AG08396 (cell line): ENCODE measurements at places on chromosomes 4 and X.

- no peak for DNase-seq
These were observed 27.9 kb upstream of the EXOC1L start for GRCh38 chr4:55791666-55792065.

- no peak for DNase-seq
These were observed 36.9 kb downstream of the RP2 start for GRCh38 chrX:46873746-46874145.

GRCh38 chr4:127217586-127218229, 415.0 kb upstream of the INTU start:
- no peak for DNase-seq

- peak; percentile 62 for DNase-seq
These were observed at the start of gene TRIM2 for GRCh38 chr4:153204247-153204671. Gene TRIM2, plus strand, starts transcription at chr4:153204443. Its CDS starts 88 bp downstream, at chr4:153204531.

DNA sequence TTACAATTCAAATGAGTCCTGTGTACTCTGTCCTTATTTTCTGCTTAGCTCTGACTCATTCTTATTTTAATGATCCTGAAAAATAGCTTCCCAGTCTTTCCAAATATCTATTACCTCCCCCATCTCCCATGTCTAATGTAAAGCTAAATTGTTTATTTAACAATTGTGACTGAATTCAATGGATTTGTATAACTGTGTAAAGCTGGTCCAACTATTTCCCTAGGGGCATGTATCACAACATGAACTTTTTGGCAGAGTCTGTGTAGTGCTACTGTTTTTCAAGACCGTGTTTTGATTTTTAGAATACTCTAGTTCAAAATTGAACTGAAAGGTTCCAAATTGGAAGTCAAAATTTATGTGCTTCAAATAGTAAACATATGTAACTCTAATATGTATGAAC, 67.8 kb downstream of the SPCS3 start:
- no peak for DNase-seq

DNA sequence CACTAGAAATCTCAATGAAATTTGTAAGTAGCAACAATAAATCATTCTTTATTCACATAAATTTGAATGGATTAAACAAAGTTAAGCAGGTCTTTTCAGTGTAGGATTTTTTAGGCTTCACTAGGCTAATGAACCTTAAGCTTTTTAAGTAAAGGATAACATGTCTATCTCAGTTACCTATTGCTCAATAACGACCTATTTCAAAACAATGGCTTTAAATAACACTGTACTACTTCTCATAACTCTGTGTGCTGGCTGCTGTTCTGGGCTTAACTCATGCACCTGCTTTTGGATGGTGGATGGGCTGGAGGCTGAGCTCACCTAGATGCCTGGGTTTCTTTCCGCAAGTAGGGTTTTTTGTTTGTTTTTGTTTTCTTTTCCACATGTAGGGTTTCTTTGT, 495.0 kb upstream of the SLIT2 start:
- DNase-seq: no peak

- no peak for DNase-seq
These were observed 18.7 kb upstream of the DDIT4L start for GRCh38 chr4:100208964-100209363.

- DNase-seq: no peak
These were observed 145.4 kb upstream of the PLAC1 start for GRCh38 chrX:134803551-134804183.

DNA sequence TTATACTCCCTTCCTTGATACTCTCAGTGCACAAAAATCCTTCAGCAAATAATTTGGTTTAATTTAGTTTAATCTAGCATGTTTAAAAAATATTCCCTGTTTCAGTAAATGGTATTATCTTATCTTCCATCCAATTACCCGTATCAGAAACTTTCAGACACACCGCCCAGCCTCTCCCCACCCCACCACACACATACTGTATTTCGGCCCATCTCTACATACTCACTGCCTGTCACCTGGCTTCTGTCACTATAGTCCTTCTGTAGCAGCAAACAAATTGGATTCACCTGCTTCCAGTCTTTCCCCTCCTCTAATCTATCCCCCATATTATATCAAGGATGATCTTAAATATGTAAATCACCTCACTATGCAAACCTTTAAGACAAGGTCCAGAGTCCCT, 24.8 kb upstream of the GAB1 start:
- no peak for DNase-seq

GRCh38 chrX:74814681-74815080, 110.6 kb downstream of the NEXMIF start:
- DNase-seq: no peak

GRCh38 chr4:18815779-18816173, 794.2 kb upstream of the LCORL start:
- no peak for DNase-seq

DNA sequence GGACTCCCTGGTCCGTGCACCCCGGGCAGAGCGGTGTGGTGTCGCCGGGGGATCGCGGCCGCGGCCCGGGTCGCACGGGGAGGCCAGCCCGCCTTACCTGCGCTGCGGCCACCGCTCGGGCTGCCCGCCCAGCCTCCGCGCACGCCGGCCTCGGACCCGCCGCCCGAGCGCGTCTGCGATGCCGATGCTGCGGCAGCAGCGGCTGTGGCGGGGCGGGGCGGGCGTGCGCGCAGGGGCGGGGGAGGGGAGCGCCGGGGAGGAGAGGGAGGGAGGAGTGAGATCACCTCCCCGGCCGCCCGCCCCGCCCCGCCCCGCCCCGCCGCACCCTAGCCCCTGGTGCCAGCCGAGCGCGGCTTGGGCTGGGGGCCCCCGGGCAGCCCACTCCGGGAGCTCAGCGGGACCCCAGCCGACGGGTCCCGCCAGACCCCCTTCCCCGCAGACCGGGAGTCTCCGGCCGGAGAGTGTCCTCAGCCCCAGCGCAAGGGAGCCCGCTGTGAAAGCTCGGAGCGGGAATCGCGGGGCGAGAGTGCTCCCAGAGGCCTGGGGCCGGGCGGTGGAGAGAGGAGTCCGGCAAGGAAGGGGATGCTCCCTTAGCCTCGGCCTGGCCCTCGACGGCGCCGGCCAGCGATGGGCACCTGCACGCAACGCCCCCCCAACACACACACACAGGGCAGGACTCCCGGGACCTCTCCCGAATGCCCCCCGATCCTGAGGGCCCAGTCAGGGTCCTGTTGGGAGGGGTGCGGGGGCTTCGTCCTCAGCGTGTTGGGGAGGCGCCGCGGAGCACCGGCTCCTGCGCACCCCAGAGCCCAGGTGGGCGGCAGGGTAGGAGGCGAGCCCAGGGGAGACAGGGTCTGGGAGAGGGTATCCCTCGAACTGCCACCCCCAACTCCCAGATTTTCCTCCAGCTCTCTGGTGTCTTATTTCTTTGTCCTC, at the start of gene L1CAM:
L1CAM (minus strand) TSS at position 206 of the 936 bp plus-strand sequence. CDS start 10,337 bp downstream, outside the sequence.
- peak; percentile 52 for DNase-seq

DNA sequence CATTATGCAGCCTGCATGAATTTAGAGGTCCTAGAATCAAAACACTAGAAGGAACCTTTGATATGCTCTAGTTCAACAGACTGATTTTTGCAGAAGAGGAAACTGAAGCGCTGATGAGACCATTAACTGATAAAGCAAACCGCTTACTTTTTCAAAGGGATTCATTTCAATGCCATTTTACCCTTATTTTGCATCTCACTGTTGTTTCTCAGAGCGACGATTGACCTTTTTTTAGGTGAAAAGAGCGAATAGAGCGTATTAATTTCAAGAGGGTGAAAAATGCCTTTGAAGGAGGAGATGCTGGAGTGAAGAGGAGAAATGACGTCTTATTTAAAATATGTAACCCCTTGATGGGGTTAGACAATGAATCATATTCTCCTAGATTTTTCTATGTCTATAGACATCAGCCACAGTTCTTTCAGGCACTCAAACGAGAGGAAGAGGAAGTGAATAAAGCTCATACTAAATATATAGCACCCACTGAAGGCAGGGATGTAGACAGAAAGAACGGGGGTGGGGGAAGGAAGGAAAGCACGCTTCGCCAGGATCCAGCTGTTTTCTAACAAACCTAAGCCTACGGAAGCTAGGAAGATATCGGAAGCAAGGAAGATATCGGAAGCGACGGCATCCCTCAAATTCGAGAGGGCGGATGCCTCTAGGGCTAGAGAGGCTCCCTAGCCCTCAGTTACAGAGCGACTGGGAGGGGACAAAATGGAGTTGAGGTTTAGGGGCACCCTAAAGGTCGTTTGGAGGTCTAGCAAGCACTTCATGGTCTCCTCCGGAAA, 848 bp downstream of the ACSL4 start:
- peak; percentile 17 for DNase-seq

GRCh38 chrX:100296183-100296753, 113.8 kb downstream of the PCDH19 start:
- no peak for DNase-seq

DNA sequence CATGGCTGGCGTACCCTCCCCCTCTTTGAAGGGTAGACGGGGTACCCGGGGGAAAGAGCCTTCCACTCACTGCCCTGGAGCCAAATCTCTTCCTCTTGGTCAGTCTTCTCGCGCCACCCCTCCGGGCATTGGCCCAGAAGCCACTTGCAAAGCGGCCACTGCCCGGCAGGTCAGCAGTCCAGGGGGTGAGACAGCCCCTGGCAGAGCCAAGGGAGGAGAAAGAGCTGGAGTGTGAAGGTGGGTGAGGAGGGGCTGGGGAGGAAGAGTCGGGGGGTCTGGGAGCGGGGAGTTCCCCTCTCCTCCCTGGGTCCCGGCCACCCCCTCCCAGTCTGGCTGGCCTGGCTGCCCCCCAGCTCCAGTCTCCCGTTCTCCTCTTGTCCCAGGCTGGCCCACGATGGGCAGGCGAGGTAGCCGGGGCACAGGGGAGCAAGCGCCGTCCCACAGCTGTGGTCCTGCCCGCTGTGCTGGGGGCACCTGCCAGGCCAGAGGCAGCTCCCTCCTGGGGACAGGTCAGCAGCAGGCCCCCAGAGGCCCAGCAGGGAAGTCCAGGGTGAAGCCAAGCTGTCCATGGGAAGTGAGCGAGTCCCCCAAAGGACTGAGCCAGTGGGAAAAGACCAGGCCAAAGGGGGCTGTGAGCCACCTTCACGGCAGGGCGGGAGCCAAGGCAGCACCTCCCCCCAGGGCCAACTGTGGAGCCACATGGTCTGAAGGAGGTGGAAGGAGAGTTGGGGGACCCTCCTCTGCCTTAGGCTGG, 21.6 kb upstream of the DUSP9 start:
- DNase-seq: no peak

DNA sequence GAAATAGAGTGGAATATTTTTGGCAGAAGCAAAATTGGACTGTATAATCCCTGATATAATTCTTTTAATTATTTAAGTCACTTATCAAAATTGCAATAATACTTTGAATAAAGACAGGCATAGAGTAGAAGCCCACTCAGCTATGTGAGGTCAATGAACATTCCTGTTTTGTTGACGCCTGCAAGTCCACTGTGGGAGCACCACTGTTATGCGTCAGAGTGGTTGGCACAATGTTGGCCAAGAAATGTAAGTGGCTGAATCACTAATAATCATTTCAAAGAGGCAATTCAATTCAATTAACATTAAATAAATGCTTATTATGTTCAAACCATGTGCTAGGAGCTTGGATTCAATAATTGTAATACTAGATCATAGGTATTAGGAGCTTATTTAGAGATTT, 221.0 kb downstream of the SPCS3 start:
- DNase-seq: no peak

DNA sequence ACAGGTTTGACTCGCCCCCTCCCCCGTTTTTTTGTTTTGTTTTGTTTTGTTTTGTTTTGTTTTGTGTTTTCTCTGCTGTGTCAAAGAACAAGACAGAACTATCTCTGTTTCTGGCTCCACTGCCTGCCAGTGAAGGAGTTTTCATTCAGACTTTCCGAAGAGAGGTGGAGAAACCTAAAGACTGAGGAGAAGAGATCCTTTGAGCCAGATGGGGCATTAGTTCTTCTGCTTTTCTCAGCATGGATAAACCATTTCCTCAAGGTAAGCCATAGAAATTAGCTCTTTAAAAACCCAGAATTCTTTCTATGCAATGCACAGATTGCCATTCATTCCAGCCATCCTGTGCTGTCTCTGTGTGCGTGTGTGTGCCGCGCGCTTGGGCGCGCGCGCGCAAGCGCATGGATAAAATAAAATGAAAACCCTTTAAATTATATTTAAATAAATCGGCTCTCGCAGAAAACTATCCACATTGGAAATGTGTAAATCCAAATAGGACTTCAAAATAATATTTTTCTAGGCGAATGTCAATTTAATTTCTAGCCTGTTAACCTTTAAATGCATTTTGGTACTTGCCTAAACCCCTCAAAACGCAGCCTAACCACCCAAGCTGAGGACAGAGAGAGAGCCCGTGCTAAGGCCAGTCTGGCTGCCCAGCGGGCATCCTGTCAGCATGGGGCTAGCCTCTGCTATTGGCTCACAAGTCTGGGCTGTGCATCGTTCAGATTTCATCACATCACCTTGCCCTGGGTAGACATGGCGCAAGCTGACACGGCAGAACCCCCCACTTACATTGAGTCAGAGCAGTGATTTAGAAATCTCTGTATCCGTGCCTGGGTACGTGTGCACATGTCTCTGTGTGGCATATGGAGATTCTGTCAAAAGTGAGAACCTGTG, 113.0 kb upstream of the VAMP7 start:
- DNase-seq: no peak

- DNase-seq: no peak
These were observed 49.0 kb upstream of the SLC16A2 start for GRCh38 chrX:74372272-74372671.

DNA sequence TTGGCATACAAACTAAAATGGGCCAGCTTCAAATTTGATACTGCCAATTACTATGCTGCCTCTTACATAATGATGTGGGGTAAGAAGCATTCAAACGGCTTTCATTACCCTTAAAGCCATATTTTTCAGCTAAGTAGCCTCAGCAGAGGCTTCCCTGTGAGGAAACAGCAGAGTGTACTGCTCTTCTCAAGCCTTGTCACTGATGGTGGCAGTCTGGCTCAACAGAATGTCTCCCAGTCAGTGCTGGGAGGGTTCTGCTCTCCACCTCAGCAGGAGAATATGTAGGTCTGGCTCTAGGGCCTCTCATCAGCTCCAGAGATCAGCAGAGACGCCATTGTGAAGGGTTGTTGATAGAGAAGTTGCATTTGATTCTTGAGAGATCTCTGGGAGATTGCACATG, 44.6 kb upstream of the MBNL3 start:
- DNase-seq: no peak

- DNase-seq: no peak
These were observed 23.0 kb upstream of the FGF5 start for GRCh38 chr4:80243274-80244018.

DNA sequence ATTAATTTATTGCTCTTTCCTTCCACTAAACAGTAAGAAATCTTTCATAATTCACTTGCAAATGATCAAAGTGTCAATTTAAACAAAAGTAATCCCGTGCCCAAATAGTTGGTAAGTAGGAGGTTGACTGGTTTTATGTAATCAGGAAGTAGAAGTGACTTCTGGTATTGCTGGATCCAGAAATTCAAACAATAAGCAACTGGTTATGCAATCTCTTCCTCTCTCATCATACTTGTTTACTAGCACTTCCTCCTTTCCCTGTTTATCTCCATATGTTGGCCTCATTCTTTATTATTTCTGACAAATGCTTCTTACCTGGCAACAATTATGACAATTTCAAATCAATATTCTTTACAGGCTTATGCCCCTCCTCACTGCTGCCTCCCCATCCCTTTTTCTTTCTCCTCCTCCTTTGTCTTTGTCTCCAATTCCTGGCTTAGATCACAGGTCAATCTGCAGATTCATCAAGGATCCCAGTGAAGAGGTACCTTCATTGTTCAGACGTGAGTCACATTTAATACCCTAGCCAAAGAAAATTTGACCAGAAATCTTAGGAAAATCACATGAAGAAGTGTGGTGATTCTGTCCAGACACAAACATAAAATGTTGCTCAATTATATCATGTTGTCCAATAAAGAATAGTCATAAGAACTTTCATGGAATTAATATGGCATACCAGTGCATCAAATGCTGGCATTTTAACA, 323.2 kb upstream of the PCDH7 start:
- no peak for DNase-seq

- DNase-seq: peak; percentile 46
These were observed 7.4 kb upstream of the PGRMC1 start for GRCh38 chrX:119228512-119229252.
